Brain (organoid and tissue), 16 donors: ENCODE measurements at places on chromosomes 13 and 19. TPM values are rescaled to one million over a fixed set of nuclear protein-coding genes. Genes with fewer than 3 reads are reported as not detected.

TEAD2 gene
- 42.5 TPM for polyA plus RNA-seq

ENOX1 gene
- 3.6 TPM for polyA plus RNA-seq

LRG1 gene
- polyA plus RNA-seq = 0.14 TPM

SERP2 gene
- 33.1 TPM for polyA plus RNA-seq

PCSK4 gene
- 3.9 TPM for polyA plus RNA-seq

CAPNS1 gene
- 1,323 TPM for polyA plus RNA-seq

SBK3 gene
- polyA plus RNA-seq = not detected

LIPE gene
- 74.5 TPM for polyA plus RNA-seq

F2RL3 gene
- polyA plus RNA-seq = 0.12 TPM

SAMD4B gene
- 222 TPM for polyA plus RNA-seq

MTUS2 gene
- polyA plus RNA-seq = 3.2 TPM

FFAR3 gene
- polyA plus RNA-seq = not detected

MUC16 gene
- not detected for polyA plus RNA-seq

ZNF98 gene
- not detected for polyA plus RNA-seq

PPP5C gene
- 96.7 TPM for polyA plus RNA-seq

ATP4A gene
- polyA plus RNA-seq = not detected

PSPN gene
- 5.9 TPM for polyA plus RNA-seq

PINLYP gene
- polyA plus RNA-seq = 22.6 TPM

IGFL1 gene
- polyA plus RNA-seq = not detected

AMER2 gene
- 18.8 TPM for polyA plus RNA-seq

MISP gene
- 24.7 TPM for polyA plus RNA-seq

FUT2 gene
- polyA plus RNA-seq = 3.1 TPM

KLK7 gene
- polyA plus RNA-seq = 1.6 TPM

ZNF234 gene
- polyA plus RNA-seq = 2.0 TPM

DACT3 gene
- polyA plus RNA-seq = 27.4 TPM

SBSN gene
- polyA plus RNA-seq = not detected

ATP4B gene
- 1.8 TPM for polyA plus RNA-seq

CACNA1A gene
- 305 TPM for polyA plus RNA-seq

ZNF99 gene
- polyA plus RNA-seq = not detected

TMEM272 gene
- 0.41 TPM for polyA plus RNA-seq

CYP4F22 gene
- not detected for polyA plus RNA-seq

OBI1 gene
- 6.3 TPM for polyA plus RNA-seq
